ENCODE measurements at places on chromosomes 6 and 20. TPM values are rescaled to one million over a fixed set of nuclear protein-coding genes. Genes with fewer than 3 reads are reported as not detected.
A peak's percentile ranks its signal among the peaks of the same experiment; 100 is the strongest.

DNA sequence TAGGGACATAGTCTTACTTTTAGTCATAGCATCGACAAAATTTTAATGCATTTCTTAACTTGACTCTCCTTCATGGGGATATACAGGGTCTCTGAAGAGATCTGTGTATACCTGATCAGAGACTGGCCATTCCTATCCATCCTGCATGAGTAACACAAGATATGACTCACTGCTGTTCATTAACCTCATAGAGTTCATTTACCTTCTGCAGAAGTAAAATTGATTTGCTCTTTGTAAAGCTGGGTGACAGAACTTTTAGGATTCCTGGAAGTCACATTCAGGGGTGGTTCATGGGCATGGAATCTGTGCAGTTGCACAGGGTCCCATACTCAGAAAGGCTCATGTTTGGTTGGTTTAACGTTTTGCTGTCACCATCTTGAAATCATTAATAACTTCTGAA is 53.2 kb downstream of the PDE7B start:
- peak; percentile 63 for DNase-seq

DNA sequence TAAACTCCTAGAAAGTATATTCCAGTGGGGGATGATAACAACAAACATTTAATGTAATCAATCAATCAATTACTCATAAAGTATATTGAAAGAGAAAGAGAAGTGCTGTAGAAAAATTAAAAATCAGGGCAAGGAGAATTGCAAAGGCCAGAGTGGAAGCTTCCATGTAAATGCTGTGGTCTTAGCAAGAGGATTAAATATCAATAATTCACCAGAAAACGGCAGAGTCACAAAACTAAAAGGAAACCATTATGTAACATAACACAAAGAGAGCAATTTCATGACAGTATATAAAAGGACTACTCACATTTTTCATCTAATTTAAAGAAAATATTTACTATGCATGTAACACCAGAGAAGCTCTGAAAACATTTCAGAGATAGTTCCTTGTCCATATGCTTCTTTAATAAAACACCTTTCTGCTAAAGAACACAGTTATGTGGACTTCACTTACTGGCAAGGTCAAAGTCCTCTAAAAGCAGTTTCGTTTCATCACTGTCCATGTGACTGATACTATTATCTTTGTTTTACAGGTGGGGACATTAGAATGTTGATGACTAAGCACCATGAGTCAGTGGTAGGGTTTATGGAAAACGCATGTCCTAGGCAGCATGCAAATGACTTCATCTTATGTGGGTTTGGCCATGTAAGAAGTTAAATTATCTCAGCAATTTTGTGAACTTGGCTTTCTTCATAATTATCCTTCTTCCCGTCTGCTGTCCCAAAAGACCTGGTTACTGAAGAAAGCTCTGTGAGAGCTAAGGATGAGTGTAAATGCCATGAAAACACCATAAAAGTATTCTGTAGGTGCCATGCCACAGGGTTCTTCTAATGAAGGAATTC is 185.8 kb upstream of the TENT5A start:
- peak; percentile 95 for DNase-seq

DNA sequence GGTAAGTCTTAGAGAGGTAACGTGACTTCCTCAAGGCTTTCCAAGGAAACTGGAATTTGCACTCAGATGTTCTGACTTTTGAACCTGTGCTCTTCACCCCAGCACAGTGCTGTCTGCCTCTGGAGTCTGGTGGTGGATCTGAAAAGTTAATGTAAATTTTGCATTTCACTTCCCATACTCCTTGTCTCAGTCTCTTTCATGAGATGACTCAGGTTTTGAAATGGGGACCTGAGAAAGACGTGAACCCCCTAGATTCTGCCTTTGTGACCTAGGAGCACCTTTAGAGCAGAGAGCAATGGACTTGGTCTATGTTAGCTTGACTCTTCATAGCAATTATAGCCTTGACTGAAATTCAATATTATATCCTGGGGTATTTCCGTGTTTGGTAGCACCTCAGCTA is 223.0 kb downstream of the QKI start:
- no peak for DNase-seq

PPP1R14C gene
- polyA plus RNA-seq = 12.2 TPM

DNA sequence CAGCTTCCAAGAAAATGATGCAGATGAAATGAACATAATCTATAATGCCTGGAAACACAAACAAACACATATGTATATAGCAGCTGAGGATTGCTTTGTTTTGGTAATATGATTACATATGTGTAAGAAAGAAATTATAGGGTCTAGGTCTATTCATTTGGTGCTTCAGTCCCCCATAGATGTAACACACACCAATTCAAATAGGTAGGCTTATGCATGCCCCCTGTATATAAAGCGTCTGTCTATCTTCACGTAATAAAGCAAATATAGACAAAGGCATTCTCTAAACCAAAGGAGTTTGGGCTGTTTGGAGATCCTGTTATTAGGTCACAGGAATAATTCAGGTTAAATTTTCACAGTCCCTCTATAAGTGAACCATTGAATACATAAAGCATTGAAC is 270.4 kb upstream of the SGK1 start:
- DNase-seq = no peak
